Nucleus accumbens (tissue), 56 donors: ENCODE measurements at places on chromosomes 5 and 9.

DNA sequence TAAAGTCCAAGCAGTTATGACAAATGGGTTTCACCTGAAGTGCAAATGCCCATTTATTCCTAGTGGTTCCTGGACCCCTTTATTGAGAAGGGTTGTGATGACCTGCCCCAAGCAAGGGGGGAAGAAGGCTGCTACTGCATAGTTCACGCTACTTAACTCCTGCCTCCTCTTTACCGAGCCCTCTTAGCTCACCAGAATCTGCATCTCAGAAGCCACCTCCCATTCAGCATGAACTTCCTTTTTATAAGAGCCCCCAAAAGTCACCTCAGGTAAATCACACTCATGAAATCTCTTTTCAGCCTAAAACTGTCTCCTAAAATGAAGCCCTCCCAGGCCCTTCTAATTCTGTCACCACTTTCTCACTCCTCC lies 26.6 kb upstream of the C9orf72 start:
- DNase-seq, result no peak

- DNase-seq, result no peak
Observed at GRCh38 chr9:98449871-98450270, 194.4 kb upstream of the TBC1D2 start.

GRCh38 chr5:92962752-92963151 lies 618.3 kb downstream of the NR2F1-AS1 start:
- no peak for DNase-seq

GRCh38 chr5:179840321-179840720 lies 18.3 kb downstream of the MRNIP start:
- no peak for DNase-seq
